ENCODE measurements at places on chromosomes 3 and 15.

DNA sequence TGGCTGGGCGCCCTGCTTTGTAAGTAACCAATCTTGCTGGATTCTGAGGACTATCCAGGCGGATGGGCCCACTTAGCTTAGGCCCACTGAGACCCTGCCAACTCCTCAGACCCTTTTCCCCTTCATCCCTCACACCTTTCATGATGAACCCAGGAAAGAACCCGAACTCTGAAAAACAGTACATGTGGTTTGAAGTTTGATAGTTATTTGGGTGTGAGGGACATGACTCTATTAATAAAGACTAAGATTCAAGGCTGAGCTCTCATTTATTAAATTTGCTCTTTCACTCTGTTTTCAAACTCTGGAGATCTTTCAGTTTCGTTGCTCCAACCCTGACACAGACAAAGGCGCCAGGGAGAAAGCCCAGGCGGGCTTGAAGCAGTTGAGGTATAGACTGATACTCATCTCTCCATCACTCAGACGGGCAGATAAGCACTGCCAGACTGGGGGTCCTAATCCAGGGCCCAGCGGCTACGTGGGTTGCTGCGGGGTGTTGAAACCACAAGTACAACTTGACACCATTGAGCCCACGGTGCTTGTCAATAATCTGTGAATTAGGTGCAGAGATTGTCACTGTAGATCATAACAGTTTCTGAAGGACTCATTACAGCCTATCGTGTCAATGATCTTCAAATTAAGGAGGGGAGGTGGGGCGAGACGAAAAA lies 7.2 kb upstream of the SOX2 start:
- DNase-seq: no peak

- no peak for DNase-seq
Measured at GRCh38 chr3:45756055-45756454, 40.3 kb downstream of the SLC6A20 start.

DNA sequence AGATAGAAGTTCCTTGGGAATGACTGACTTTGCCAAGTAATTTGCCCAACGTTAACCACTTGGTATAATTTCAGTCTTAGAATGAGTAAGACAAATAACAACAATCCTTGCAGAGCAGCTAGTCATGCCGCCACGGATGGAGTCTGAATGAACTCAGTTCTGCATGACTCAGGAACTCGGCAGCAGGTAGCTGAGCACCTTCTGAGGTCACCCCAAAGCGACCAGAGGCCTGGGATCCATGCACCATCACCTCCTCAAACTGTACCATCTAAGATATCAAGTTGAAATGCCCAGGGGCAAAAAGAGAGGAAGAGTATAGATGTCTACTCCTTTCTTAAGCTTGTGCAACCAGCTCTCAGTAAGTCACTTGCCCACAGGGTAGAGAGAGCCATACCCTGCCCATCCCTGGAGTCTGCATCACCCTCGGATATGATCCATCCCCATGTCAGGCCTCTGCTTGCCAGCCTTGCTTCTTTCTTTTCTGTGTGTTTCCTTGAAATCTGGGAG lies 8.5 kb upstream of the CDCP1 start:
- no peak for DNase-seq

DNA sequence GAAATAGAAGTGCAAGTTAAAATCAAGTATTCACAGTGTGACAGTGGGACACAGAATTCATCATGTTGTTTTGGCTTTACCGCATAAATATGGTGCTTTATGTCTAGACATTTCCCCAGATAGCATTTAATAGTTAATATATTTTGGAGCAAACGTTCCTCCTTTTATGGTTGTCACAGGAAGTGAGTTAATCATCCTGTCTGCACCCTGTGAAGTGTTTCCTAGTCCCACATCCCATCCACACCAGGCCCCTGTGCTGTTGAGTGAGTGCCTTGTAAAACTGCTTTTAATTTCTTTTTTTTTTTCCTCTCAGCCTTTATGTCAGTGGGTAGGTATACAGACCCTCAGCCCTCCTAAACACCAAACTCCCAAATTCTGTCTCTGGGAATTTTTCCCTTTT lies 393.7 kb downstream of the FEZF2 start:
- DNase-seq: no peak

- DNase-seq: no peak
Measured at GRCh38 chr15:66646799-66647198, 55.2 kb upstream of the SMAD6 start.

- no peak for DNase-seq
Measured at GRCh38 chr15:29736744-29737020, 85.6 kb downstream of the TJP1 start.

DNA sequence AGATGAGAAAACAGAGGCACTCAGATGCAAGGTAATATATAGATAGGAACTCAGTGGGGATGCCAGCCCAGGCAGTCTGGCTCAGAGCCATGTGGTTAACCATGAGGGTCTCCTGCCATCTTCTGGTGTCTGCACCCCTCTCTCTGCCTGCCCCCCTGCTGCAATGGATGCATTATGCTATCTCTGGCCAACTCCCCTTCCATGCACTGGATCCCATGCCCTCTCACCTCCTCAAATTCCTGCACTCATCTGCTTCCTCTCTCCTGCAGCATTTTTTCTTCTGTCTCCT lies 163.2 kb downstream of the STT3B start:
- DNase-seq: no peak

DNA sequence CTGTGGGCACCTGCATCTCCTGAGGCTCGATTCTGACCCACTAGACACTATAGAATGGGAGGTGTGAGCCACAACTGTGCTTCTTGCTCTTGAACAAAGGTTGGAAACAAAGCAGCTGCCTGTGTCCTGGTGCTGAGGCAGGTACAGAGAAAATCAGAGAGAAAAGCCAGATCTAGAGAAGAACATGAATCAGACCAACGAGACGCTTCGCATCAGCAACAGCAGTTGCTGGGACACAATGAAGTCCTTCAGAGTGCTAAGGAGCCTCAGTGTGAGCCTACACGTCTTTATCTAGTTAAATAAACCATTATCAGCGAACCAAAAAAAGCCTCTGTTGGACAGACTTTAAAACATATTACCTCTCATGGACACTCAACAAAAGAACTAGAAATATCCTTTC lies 86.3 kb upstream of the MEX3B start:
- DNase-seq: no peak

DNA sequence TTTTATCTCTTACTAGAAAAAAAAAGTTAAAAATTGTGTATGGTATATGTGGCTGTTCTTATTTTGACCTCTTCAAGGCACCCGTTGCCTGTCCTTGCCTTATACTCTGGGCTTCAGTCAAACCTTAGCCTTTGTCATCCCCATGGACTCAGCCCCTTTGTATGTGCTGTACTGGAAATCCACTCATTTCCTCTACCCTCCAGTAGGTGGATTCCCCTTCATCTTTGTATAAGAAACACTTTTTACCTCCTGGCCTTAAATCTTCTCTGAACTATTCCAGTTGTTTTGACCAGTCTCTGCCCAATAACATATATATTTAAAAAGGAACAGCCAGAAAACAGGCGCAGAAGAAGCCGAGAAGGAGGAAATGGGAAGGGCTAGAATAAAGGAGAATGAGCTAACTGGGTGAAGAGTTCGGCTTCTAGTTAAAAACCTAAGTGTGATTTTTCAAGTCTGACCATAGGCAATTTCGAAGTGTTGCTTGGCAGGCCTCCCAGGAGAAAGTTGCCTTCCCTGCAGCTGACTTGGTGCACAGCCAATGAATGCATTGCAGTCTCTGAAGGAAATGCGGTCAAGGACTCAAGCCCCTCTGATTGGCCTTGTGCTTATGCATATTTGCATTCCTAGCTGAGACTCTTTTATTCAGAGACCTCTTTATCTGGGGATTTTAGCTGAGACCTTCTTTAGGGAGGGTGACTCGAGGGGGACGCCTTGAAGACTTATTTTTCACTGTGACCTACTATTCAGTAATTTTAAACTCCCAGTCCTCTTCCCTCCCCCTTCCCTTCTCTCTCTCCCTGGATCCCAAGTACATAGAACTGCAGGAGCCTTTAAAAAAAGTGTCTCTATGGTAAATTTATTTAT lies 277.4 kb downstream of the ROBO1 start:
- no peak for DNase-seq

DNA sequence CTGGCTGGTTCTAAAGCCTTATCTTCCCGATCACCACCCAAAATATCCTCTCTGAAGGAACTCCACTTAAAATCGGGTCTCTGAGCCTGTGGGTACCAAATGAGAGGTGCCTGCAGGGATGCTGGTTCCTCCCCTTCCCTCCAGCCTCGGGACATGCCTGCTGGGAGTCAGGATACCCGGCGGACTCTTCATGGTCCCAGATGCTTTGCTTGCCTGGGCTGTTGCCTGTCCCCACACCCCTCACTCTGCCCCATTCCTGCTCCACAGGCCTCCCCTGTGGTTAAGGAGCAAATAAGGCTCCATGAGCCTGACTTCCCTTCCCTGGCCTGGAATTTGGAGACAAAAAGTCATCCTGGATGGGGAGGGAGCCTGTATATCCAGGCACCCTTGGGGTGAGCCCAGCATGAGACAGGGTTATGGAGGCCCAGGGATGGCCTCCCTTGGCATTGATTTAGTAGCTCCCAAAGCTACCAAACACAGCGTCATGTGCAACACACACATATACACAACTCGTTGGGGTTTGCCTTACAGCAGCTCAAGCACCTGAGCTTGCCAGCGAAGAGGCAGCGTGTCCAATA lies 12.3 kb upstream of the CORO2B start:
- DNase-seq: no peak

GRCh38 chr3:154469585-154469984 lies 39.6 kb upstream of the GPR149 start:
- DNase-seq: no peak

DNA sequence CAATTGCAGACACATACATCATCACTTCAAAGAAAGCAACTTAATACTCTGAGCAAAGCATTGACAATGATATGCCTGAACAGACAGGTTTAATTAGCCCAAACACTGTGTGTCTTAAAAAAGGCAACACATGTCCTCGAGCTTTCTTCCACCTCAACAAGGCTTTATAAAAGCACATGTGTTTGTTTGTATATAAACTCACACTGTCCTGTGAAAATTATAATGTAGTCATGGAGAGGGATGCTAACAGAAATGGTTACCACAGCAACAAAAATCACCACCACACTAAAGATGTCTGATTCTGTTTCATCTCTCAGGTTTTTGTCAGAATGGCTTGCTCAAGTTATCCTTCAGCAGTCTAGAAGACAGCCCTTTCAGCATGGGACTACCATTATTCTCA lies 314.7 kb downstream of the MAGI1 start:
- no peak for DNase-seq

DNA sequence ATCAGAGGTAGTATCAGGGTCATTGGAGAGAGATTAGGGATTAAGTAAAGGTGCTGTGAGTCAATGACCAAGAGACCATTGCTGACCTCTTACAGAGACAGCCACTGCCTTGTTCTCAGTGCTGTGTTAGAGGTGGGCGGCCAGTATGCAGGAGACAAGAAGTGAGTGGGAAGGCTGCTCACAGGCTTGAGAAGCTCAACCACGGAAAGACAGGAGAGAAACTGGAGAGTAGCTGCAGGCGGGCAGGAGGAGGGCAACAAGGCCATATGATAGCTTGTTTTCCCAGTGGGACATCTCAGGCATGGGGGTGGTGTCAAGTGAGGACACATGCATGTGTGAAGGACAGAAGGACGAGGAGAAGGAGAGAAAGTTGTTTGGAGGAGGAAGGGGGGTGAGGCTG lies 237.3 kb downstream of the PDCD6IP start:
- DNase-seq: no peak

Measured in CD4-positive, alpha-beta T cell treated with Interleukin-15 for 4 hours (primary cell).